ENCODE measurements at places on chromosomes 3 and 15.

DNA sequence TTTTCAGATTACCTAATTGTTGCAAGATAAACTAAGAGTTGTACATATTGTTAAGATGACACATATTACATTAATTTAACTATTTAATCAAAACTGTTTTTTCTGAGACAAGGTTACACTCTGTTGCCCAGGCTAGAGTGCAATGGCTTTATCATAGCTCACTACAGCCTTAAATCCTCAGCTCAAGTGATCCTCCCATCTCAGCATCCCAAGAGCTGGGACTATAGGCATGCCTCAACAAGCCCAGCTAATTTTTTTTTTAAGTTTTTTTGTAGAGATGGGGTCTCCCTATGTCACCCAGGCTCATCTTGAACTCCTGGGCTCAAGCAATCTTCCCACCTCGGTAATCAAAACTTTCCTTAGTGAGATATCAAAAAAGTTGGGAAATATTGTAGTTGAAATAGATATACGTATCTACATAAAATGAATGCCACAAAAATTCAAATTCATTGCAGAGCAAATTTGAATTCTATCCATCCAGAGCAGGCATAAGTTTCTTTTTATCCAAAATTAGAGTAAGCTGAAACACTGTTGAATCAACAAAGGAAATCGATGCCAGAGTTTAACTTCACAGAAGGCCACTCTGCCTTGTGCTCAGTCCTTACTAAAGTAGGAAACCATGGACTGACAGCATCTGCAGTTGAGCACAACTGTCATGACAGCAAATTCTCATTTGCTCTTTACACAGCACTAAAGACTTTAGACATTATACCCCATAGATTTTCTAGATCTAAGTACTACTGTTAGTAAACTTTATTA is 15.5 kb downstream of the ATOSA start:
- no peak for DNase-seq

DNA sequence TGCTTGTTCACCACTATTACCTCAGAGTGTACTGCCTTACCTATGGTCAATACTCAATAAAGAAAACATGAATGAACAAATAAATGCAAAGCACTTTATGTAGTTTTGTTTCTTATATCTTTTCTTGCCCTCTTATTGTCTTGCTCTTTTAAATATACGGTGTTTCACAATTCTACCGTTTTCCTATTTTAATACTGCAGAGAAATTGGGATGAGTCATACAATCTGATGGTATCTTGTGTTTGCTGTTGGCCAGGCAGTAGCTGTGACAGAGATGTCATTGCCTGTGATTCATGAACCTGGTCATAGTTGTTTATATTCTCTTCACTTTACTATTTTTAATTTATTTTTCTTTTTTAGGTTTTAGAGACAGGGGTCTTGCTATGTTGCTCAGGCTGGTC is 48.3 kb downstream of the SERP1 start:
- peak; percentile 48 for DNase-seq

GRCh38 chr3:179493260-179493659 is 42.0 kb upstream of the GNB4 start:
- no peak for DNase-seq

DNA sequence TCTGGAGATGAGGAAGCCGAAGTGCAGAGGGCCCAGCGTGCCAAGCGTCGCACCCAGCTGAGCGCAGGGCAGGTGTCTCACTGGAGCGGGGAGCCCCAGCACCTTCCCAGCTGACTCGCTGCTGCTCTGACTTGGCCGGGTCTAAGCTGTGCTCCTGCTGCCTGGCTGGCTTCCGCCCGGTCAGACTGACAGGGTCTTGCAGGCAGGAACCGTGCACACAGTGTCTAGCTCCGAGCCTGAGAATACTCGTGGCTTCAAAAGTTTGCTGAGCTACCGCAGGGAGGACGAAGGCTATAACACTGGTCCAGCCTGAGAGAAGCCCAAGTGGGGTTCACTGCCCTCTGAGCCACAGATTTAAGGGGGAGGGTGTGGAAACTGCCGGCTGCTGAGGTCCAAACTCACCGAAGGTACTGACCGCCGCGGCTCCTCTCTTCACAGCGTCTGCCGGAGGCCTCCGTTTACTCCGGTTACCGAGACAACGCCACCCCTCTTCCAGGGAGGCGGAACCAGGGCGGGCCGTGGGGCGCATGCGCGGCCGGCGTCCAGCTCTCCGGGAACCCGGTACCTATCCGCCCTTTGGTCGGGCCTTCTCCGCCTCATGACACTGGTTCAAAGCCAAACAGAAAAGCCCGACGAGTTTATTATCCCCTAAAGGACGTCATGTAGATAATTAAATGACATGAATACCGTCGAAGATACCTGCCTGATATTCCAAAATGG is at the start of gene CFAP44:
Gene CFAP44, minus strand, starts transcription at position 443 of the 720 bp plus-strand sequence. CDS start 7,829 bp downstream, outside the sequence.
- peak; percentile 65 for DNase-seq

GRCh38 chr15:70133296-70133695 is 35.6 kb upstream of the TLE3 start:
- no peak for DNase-seq

GRCh38 chr3:159252772-159253384 is 451.0 kb downstream of the MFSD1 start:
- peak; percentile 67 for DNase-seq

Measured in fibroblast of lung (primary cell).